ENCODE measurements at places on chromosomes 6 and 20.

GRCh38 chr6:139868576-139868975, 494.1 kb upstream of the CITED2 start:
- no peak for DNase-seq

- DNase-seq, result no peak
Measured at GRCh38 chr20:2757969-2758368, 42.5 kb downstream of the CPXM1 start.

- DNase-seq, result no peak
Measured at GRCh38 chr6:115896538-115897129, 164.1 kb downstream of the FRK start.

DNA sequence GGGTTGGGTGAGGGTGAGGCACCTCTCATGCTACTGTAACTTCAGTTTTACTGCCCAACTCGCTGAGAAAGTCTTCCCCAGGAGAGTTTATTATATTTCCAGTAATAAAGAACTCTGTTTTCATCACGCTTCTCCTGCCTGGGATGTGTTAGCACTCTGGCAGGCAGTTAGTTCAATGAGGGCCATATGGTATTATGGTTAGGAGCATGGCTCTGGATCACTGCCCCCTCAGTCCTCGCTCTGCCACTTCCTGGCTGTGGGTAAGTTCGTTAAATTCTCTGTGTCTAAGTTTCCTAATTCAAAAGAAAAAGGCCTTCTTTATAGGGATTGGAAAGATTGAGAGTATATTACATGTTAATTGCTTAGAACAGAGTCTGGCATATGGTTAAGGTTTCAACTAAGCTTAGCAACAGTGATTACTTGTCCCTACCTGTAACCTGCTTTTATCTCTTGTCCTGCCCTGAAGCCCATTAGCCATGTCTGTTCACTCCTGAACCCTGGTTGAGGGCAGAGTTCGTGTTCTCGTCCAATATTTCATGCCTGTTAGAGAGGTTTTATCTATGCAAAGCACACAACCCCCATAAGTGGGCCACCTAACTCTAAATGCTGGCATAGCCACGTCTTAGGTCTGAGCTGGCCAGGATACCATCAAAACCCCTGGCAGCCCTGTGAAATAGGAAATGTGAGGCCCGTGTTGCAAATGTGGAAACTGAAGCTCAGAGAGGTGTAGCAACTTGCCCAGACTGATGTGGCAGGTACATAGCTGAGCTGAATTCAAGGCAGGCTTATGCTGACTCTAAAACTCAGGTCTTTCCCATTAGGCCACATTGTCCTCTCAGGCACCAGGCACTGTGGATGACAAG, 342.5 kb upstream of the JARID2 start:
- no peak for DNase-seq

DNA sequence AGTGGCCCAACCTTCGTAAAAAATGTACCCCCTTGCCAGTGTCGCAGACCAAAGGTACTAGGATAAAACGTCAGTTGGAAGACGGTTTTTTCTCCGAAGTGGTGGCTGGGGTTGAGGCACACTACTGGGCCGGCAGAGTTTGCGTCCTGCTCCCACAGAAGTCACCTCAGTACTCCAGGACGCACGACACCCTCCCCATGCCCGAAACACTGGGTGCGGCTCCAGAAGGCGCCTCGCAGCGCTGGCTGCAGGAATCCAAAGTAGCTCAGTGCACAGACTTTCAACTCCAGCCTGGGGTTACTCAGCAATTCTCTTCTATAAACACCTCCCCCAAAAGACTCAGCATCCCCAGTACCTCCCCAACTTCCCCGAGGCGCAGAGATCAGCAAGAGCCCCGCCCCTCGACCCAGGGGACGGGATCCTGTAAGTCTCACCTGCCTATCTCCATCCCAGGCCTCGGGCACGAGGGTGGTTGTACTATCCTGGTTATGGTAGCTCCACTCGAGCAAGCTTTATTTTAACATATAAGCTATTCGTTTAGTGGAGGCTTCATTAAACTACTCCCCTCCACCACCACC, 88.2 kb downstream of the ZFP64 start:
- no peak for DNase-seq

Data from natural killer cell (primary cell).